LNCaP clone FGC (cell line): ENCODE measurements at places on chromosomes 1 and 21.

DNA sequence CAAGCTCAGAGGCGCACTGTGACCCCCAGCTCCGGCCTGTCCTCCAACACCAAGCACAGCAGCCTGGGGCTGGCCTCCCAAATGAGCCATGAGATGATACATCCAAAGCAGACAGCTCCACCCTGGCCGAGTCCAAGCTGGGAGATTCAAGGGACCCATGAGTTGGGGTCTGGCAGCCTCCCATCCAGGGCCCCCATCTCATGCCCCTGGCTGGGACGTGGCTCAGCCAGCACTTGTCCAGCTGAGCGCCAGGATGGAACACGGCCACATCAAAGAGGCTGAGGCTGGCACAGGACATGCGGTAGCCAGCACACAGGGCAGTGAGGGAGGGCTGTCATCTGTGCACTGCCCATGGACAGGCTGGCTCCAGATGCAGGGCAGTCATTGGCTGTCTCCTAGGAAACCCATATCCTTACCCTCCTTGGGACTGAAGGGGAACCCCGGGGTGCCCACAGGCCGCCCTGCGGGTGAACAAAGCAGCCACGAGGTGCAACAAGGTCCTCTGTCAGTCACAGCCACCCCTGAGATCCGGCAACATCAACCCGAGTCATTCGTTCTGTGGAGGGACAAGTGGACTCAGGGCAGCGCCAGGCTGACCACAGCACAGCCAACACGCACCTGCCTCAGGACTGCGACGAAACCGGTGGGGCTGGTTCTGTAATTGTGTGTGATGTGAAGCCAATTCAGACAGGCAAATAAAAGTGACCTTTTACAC is 29.1 kb downstream of the SLC19A1 start:
- peak; percentile 91 for DNase-seq

DNA sequence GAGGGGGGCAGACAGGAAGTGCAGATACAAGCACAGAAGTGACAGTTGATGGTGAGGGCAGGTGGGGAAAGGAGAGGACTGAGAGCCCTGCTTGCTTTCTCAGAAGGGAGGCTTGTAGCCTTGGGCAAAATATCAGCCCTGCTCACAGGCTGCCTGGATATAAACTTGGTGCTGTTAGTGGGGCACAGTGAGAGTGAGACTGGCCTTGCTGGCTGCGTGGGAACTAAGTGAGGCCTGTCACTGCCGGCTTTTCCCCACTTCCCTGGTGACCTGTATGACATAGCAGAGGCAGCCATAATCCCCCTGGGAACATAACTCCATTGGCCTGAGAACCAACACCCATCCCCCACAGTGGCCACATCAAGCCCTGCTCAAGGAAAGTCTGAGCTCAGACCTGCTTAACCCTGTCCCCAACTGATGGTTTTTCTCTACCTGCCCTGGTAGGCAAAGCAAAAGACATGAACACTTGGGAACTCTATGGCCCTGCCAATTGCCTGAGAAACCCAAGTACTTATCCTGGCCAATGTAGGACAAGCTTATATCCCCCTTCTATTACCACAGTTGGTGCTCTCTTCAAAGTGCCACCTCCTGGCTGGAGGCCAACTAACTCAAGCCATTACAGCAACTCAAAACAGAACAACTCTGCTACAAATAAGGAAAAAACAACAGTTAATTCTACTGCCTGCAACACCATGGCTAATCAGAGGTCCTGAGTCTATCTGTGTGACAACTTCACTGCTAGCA is 472.7 kb downstream of the PLPP3 start:
- no peak for DNase-seq

DNA sequence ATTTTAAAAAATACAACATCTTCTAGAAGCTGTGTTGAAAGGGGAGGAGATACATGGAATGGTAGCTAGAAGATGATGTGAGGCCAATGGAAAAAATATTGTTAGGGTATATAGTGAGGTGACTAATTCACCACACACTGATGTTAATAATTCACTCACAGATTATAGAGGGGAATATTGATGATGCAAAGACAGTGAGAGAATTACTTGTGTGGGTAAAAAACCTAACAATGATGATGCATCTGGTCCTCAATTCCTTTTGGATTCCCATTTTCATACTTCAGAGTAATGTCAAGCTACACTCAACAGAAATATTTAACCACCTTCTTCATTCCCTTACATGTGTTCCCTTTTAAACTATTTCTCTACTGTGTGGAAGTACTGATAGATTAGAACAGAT is 169.5 kb upstream of the DPYD start:
- DNase-seq = no peak

- no peak for DNase-seq
Observed at GRCh38 chr1:35727434-35728040, 8.9 kb upstream of the C1orf216 start.

GRCh38 chr1:147565189-147565980 is 24.1 kb downstream of the BCL9 start:
- no peak for DNase-seq

DNA sequence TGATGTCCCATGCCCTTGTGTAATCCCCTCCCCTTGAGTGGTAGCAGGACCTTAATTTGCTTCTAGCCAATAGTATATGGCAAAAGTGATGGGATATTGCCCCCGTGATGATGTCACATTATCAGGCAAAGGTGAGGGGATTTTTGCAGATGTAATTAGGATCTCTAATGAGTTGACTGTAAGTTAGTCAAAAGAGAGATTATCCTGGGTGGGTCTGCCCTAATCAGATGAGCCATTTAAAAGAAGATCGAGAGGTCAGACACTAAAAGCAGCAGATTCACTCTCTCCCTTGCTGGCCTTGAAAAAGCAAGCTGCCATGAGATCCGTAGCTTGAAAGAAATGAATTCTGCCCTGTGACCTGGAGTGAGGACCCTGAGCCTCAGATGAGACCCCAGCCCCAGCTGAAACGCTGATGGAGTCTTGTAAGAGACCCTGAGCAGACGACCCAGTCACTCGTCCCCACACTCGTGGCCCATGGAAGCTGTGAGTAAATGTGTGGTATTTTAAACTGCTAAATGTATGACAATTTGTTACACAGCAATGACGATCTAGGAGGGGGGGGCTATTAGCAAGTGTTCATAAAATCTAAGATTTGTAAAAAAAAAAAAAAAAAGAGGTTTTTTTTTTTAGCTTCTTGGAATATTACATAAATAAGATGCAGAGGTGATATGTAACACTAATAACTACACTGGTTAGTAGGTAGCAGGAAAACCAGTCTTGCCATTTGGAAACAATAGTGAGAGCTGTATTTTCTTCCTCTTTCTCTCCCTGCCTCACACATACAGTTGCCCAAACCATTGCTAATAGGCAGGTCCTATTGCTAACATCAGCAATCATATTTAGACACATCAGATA is 50.3 kb upstream of the TARBP1 start:
- DNase-seq = no peak

DNA sequence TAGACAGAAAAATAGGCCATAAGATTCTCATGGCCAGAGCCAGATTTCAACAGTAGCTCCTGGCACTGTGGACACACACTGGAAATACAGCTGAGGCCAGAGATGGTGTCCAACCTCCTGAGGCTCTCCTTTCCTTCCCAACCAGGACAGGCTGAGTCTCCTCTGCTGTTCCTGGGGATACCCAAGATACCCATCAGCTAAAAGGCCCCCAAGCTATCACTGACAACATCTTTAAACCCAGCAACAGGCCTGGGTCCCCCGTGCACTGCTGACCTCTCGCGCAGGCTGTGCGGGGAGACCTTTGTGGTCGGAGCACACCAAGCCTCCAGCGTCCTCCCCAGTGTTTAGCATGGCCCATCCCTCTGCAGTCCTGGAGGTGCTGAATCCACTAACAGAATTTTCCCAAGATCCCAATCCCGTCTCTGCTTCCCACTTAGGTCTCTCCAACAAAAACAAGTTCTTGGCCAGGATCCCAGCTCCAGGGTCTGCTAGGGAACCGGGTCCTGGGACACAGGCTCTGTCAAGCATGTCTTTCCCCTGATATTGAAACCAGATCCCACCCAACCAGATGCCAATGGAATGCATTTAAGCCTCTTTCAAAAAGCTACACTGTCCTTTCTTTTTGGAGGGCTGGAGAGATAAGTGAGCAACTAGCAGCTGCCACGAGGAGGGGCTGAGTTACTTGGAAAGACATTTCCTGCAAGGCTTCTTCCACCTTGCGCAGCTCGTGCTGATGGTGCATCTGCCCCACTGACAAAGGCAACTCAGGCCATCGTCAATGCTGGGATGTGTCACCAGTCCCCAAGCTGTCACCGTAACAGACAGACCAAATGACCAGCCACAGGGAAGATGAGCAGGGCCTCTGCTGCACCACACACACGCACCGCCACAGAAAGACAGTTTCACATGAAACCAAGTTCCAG is 73.2 kb downstream of the BCAR3 start:
- no peak for DNase-seq

GRCh38 chr1:170049176-170049800 is 25.2 kb downstream of the KIFAP3 start:
- DNase-seq = no peak

GRCh38 chr1:3290915-3291314 is 163.6 kb upstream of the ARHGEF16 start:
- no peak for DNase-seq

- no peak for DNase-seq
Observed at GRCh38 chr1:173212952-173213491, 5.9 kb upstream of the TNFSF4 start.

DNA sequence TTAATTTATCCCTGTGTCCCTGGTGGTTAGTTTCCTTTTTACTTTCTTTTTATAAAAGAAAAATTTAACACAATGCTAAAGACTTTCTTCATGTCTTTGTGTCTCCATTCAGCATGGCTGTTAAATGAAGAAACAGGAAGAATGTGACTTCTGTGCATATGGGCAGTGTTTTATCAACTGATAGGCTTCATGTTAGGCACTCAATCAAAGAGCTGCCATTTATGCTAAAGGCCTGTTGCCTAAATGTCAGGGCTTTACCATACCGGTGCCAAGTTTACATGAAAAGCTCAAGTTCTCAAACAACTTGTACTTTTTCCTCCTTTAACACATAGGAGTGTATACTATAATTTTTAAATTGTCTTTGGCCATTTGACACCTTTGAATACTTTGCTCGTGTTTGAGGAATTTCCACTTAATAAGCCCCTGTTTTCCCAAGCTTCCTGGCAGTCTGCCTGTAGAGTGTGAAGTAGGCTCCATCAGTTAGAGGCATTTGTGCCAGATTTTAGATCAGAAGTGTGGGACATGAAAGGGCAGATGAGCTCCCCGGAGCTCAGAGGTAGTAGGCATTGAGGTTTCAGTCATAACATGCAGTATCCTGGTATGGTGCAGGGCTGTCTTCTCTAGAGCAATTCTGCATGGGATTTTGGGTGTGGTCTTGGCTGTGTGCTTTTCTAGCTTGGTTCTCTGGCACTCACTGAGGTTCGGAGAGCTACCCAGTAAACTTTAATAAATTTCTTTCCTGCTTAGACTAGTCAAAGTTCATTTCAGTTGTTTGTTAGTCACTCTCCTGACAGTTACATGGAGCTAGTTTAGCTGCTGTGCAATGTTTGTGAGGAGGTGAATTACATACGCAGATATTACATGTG is 119.0 kb downstream of the LEPR start:
- no peak for DNase-seq

GRCh38 chr1:230285351-230285750 is 140.8 kb downstream of the PGBD5 start:
- DNase-seq = no peak

- DNase-seq = no peak
Observed at GRCh38 chr1:66932291-66932690, 7.5 kb downstream of the MIER1 start.

GRCh38 chr1:40620150-40620549 is 45.3 kb downstream of the RIMS3 start:
- no peak for DNase-seq

- DNase-seq = peak; percentile 36
Observed at GRCh38 chr1:100325415-100326324, 26.6 kb upstream of the CDC14A start.

DNA sequence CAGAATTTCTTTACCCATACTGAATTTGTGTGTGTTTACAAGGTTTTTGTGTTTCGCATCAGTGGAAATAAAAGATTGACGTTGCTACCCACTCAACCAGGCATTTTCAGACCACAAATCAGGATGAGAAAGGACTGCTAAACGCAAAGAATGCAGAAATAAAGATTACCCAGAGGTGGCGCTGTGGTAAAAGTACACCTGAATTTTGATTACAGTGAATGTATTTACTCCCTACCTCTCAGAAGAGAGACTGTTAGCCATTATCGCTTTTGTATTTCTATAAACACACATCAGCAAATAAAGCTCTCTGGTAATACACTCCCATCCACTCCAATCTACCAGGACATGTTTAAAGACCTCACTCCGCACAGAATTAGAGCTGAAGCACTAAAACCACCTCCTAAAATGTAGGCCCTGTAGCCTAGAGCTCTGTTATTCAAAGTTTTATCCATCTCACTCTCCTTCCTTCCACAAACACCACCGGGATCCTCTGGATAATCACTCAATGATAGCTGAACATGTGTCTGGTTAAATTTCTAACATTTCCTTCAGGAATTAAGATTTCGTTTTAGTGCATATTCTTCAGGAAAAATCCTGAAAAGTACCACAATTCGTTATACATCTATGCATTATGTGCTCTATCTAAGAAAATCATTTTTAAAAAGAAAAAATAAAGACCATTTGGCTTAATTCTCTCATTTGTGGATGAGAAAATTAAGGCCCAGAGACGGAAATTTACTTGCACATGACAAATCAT is 2.5 kb upstream of the LMO4 start:
- DNase-seq = no peak

- no peak for DNase-seq
Observed at GRCh38 chr1:162626094-162626493, 6.2 kb upstream of the DDR2 start.

GRCh38 chr1:6149597-6149996 is 30.5 kb downstream of the CHD5 start:
- no peak for DNase-seq

DNA sequence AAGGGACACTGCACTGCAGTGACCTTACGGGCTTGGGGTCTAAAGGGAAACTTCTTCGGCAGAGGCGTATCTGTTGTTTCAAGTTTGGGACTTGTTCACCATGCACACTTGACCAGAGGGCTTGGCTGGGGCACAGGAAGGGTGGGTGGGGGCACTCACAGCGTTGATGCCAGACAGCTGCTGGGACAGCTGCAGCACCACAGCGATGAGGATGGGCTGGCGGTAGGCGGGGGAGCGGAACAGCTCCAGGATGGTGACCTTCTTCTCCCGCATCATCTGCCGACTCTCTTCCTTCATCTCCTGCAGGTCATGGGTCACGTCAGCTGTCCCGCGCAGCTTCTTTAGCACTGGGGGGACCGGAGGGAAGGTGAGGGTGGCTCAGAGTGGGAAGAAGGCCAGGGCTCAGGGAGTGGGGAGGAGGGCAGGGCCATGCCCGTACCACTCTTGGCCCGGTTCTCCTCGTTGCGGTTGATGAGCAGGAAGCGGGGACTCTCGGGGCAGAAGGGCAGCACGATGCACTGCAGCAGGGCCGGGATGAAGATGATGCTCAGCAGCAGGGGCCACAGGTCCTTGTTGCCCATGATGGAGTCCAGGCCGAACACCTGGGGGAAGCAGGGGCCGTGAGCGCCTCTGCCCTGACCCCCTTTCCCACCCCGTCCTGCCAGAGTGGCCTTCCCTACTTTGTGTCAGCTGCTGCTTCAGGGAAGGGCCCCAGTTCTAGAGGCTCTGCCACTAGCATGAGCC is 29.1 kb downstream of the SLC2A1 start:
- no peak for DNase-seq

- DNase-seq = no peak
Observed at GRCh38 chr1:47817861-47818260, 179.3 kb downstream of the TRABD2B start.

- no peak for DNase-seq
Observed at GRCh38 chr21:41932191-41932575, 21.6 kb downstream of the C2CD2 start.

- DNase-seq = no peak
Observed at GRCh38 chr1:86596741-86597290, 49.9 kb downstream of the CLCA4 start.

- no peak for DNase-seq
Observed at GRCh38 chr1:218585511-218586184, 240.5 kb downstream of the TGFB2 start.
